Upper lobe of right lung (tissue), 1 donor: ENCODE measurements at places on chromosomes 16 and 17.

DNA sequence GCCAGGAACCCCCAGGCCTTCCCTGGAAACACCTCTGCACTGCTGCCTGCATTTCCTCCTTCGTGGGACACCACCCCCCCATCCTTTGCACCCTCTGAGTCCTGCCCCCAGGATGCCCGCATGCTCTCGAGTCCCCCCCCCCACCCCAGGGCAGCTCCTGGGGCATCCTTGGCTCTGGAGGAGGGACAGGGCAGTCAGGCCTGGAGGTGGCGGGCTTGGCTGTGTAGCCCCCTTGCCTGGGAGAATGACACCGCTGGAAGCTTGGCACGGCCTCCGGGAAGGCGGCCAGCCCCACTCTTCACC is 98.9 kb upstream of the GSE1 start:
- H3K36me3 ChIP-seq = no peaks in the 10 kb centered on the region
- H3K4me3 ChIP-seq = no peak overlapping the region
- no peaks in the 10 kb centered on the region for H3K27me3 ChIP-seq
- peak overlapping the region; percentile 85 for H3K27ac ChIP-seq
- DNase-seq = peak; percentile 89

GRCh38 chr17:57436565-57436964 is 180.2 kb downstream of the MSI2 start:
- DNase-seq = no peak
- no peaks in the 10 kb centered on the region for H3K36me3 ChIP-seq
- H3K27ac ChIP-seq = no peak overlapping the region
- no peak overlapping the region for H3K4me3 ChIP-seq

GRCh38 chr17:53141280-53141679 is 681.4 kb upstream of the KIF2B start:
- H3K27ac ChIP-seq = no peak overlapping the region
- DNase-seq = no peak
- H3K36me3 ChIP-seq = no peaks in the 10 kb centered on the region
- no peaks in the 10 kb centered on the region for H3K4me1 ChIP-seq

GRCh38 chr17:46195217-46195855 is 2.1 kb upstream of the KANSL1 start:
- no peaks in the 10 kb centered on the region for H3K27me3 ChIP-seq
- H3K27ac ChIP-seq = no peak overlapping the region
- H3K36me3 ChIP-seq = no peaks in the 10 kb centered on the region
- H3K4me1 ChIP-seq = peaks cover 8% of the 10 kb centered on the region
- no peak overlapping the region for H3K4me3 ChIP-seq
